ENCODE measurements at places on chromosomes 5 and 9. TPM values are rescaled to one million over a fixed set of nuclear protein-coding genes. Genes with fewer than 3 reads are reported as not detected.
A peak's percentile ranks its signal among the peaks of the same experiment; 100 is the strongest.

Gene ELAVL2
- not detected for total RNA-seq

Gene SYK
- 14.8 TPM for total RNA-seq

Gene NOXA1
- total RNA-seq, result 2.4 TPM

Gene SUSD3
- total RNA-seq, result 4.7 TPM

Gene KIAA0825
- total RNA-seq, result 7.9 TPM

Gene PCDHGA4
- total RNA-seq, result 8.0 TPM

Gene PLAC8L1
- total RNA-seq, result not detected

Gene SCGB3A2
- not detected for total RNA-seq

Gene RC3H2
- total RNA-seq, result 68.3 TPM

Gene DROSHA
- 38.0 TPM for total RNA-seq

Gene FOXD4L3
- total RNA-seq, result not detected

DNA sequence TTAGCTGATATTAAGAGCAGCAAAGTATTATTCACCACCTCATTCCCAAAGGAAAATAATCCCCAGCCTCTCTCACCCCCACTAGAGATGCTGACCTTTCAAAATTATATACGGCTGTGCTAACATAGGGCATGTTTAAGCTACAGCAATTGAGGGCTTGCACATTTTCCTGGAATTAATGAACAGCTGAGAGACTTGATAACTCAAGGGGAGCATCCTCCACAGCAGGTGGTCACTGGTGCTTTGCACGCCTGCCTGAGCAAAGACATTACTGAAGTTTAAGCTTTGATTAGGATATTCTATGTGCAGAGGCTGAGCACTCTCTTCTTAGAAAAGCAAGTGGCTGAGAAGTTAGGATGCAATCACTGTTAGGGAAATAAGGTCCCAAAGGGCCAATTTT, 230.9 kb downstream of the FAM114A2 start:
- ATAC-seq, result no peak

DNA sequence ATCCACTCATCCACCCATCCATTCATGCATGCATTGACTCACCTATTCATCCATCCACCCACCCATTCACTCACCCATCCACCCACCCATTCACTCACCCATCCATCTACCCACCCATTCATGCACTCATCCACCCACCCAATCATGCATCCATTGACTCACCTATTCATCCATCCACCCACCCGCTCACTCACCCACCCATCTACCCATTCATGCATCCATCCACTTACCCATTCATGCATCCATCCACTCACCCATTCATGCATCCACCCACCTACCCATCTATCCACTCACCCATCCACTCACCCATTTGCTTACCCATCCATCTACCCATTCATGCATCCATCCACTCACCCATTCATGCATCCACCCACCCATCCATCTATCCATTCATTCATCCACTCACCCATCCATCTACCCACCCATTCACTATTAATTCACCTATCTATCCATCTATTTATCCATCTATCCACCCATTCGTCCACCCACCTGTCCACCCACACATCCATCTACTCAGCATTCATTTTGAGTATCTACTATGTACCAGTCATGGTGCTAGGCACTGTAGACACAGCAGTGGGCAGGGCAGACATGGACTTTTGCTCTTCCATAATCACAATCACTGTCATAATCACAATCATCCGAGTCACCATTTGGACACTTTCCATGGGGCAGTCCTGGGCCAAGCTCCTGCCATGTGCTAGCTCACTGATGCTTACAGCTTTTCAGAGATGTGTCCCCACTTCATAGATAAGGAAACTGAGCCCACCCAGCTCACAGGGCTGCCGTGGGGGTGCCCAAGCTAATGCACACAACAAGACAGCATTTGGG, 34.4 kb downstream of the HMCN2 start:
- no peak for ATAC-seq

DNA sequence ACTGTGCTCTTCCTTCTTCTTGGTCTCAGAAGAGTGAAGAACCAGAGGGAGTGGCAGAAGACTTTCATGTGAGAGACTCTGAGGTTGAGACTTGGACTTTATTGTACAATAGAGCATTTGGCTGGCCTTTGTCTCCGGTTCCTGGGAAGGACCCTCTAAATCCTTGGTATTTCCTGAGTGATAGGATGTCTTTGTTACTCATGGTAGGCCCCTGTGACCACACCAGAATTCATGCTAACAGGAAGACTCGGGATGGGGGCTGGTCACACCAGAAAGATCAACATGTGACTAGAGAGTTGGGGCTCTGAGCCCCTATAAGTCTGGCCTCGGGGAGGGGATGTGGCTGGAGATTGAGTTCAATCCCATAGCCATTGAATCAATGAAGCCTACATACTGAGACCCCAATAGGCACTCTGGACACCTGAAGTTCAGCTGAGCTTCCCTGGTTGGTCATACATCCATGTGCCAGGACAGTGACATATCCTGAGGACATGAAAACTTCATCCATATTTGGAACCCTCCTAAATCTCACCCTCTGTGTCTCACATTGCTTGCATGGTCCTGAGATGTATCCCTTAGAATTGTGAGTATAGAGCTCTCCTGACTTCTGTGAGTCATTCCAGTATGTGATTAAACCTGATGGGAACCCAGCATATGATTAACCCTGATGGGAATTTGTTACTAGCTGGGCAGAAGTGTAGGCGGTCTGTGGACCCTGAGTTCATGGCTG, 201.7 kb downstream of the GADD45G start:
- no peak for ATAC-seq

DNA sequence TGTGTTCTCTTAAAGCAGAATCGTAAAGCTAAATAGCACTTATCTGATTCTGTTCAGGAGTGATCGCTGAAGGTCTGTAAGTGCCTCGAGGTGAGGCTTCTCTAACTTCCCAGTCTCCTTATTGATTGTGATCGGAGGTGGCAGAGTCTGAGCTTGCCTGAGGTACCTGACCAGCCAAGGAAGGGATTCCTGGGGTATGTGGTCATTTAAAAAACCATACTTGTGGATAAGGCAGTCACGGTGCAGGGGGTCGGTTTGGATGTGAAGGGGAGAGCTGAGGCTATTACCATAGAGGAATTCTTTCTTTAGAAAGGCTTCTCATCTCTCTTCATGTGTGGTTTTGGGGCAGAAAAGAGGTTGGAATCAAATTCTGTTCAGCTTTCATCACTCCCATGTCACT, 193.7 kb downstream of the TLE4 start:
- no peak for ATAC-seq

GRCh38 chr5:8019719-8020218, 150.8 kb downstream of the MTRR start:
- ATAC-seq, result no peak

- ATAC-seq, result no peak
Observed at GRCh38 chr5:132635873-132636272, 22.1 kb upstream of the IL13 start.

GRCh38 chr5:29239606-29240005, 1953.9 kb upstream of the CDH6 start:
- ATAC-seq, result no peak

- no peak for ATAC-seq
Observed at GRCh38 chr5:133781436-133782225, 169.3 kb upstream of the FSTL4 start.

GRCh38 chr9:27361492-27361891, 64.5 kb upstream of the EQTN start:
- no peak for ATAC-seq

- ATAC-seq, result peak; percentile 71
Observed at GRCh38 chr9:27368316-27368985, 71.5 kb upstream of the EQTN start.

- no peak for ATAC-seq
Observed at GRCh38 chr5:73706963-73707362, 81.0 kb downstream of the ARHGEF28 start.

GRCh38 chr9:85730916-85731630, 10.7 kb downstream of the AGTPBP1 start:
- no peak for ATAC-seq

DNA sequence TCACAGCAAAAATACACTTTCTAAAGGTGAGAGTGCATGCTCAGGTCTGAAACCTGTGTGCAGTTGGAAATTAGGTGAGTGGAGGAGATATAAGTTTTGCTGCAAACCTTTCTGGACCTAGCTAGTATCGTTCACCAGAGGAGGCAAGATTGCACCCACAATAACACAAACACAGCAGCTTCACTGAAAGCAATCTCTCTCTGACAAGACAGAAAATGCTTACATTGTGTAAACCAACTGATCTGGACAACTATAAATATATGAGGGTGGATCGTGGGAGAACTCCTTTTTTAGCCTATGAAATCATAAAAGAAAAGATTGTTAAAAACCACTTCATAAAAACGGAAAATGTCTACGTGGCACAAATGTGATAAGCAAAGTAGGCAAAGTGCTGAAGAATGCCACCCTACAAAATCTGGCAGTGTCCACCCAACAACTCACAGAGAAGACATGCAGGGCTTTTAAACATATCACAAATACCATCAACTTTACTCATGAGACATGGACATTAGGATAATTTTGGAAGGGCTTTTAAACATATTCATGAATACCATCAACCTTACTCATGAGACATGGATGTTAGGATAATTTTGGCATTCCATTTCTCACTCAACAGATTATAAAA, 134.3 kb downstream of the CDH18 start:
- no peak for ATAC-seq

GRCh38 chr9:113906411-113907110, 30.5 kb downstream of the ZNF618 start:
- no peak for ATAC-seq

DNA sequence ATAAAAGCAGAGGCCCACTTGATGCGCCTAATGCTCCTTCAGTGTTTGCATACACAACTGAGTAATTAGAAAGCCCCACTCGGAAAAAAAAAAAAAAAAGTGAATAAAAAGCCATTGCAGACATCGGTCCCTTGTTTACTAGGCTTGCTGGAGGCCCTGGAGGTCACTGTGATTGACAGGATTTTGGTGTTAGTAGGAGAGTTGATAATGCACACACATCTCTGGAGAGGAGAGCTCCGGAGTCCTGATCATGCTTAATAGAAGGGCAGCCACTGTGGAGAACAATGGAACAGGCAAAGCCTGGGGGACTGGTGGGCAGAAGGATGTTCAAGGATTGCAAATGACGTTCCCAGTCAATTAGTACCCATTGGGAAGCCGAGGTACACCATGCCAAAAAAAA, 152.5 kb downstream of the EFNA5 start:
- ATAC-seq, result no peak

- ATAC-seq, result no peak
Observed at GRCh38 chr9:90466441-90466840, 176.2 kb downstream of the DIRAS2 start.

DNA sequence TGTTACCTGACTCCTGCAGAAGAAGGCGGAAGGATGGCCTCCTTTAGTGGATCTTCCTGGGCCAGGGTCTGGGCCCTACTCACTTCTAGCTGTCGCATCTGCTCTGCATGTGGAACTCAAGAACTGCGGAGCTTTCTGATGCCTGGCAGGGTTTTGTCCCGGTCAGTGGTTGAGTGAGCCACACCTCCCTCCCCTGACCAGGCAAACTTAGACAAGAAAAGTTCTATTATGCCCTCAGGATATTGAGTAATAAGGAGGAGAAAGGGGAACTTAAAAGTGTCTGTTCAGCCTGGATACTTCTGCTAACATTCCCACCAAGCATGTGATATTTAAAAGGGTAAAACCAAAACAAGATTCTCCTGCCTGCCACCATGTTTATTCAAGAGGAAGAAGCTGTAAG, at the start of gene FYB1:
Gene FYB1 (minus strand): TSS at position 127 of the 400 bp plus-strand sequence. CDS start 16,603 bp downstream, outside the sequence.
- ATAC-seq, result peak; percentile 37

DNA sequence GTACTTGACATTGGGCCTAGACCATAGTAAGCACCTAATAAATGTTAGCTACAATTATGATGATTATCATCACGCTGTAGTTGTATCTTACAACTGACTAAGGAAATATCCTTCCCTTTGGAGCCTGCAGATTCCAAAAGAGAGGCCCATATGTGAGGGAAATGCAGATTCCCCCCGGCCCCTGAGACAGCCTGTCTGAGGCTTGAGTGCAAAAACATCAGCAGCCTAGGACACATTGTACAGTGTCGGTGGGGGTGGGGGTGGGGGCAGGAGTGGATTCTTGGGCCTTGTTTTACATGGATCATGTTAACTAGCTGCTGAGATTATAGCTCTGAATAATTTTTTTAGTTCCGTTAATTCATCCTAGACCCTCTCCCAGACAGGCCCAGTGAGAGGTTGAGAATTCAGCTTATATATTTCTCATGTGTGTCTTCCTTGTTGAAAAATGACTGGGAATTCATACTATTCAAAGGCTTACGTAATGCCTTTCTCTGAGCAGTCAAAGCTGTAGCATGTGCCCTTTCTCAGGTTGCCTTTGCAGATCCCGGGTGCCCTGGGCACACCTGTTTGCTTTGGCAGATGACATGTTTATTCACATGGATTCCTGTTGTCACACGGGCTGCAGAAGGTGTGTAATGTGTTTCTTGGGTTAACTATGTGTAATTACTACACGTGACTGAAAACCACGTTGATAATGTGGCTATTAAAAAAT, 262.8 kb downstream of the NR3C1 start:
- ATAC-seq, result no peak

GRCh38 chr5:82820188-82820587, 257.0 kb downstream of the TMEM167A start:
- ATAC-seq, result no peak

GRCh38 chr9:98929071-98929470, 14.6 kb upstream of the COL15A1 start:
- no peak for ATAC-seq

GRCh38 chr5:94993491-94993890, 291.4 kb downstream of the MCTP1 start:
- no peak for ATAC-seq

DNA sequence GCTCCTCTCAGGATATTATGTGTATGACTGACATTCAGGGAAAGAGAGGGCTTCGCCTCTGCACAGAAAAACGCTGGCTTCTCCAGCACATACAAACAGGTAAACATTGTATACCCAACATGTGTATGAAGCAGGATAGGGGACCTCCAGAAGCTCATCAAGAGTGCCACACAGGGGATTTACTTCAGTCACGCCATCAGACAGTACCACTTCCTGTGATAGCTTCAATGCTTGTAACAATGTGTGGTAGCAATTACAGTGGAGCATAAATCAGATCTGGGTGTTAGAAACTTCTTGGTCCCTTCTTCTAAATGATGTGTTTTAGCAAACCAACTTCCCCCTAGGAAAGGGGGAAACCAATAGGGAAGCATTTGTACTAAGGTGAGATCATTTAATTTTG, 160.8 kb downstream of the TSSK1B start:
- no peak for ATAC-seq

GRCh38 chr5:177103523-177104253, 17.0 kb downstream of the FGFR4 start:
- no peak for ATAC-seq

DNA sequence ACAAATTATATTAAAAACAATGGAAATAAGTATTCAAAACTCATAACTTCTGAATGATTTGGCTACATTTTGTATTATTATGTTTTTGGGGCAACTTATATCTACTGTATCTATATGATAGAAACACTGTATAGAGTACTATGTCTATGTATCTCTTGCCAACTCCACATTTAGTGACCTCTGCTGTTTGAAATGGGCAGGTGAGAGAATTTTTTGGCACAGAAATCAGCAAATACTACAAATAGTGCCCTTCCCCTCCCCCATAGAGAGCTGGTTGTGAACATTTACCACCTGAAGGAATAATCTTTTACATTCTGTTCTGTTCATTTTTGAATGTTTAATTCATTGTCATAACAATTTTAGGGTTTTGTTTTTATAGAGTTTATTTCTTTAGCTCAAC, 545.3 kb downstream of the PDE4D start:
- no peak for ATAC-seq
